ENCODE measurements at places on chromosomes 13 and 19.

DNA sequence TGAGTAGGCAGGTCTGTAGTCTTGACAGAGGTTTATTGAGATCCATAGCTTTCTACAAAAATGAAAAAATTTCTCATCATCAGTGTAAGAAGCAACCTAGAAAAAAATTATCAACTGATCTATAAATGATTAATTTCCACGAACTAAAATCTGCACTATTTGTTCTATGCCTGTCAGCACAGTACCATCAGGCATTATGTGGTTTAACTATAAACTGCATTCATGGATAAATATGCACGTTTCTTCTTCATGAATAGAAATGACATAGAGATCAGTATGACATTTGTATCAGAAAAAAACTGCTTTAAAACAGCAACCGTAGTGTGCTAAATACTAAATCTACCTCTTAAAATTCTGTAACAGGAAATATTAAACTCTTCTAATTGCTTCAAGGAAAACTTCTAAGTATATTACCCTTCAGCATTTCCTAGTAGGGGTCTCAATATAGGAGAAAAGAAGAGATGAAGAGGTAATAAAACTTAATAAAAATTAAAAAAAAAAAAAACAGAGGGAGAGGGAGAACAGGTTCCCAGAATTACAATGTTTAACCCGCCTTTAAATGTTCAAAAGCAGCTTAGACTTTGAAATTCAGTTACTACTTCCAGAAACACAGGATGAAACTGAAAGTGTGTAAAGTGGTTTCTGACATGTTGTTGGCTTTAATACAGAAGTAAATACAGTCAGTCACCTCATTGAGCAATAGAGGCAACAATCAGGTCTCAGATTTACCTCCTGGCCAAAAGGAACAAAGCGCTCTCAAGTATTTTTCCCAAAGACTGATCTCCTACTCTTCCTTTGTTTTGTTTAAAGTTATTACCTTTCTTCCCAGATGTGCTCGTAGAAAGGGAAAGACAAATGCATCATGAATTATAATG lies 144.4 kb downstream of the DIAPH3 start:
- DNase-seq: no peak

GRCh38 chr19:9487016-9487415 lies 11.4 kb downstream of the ZNF560 start:
- no peak for DNase-seq

DNA sequence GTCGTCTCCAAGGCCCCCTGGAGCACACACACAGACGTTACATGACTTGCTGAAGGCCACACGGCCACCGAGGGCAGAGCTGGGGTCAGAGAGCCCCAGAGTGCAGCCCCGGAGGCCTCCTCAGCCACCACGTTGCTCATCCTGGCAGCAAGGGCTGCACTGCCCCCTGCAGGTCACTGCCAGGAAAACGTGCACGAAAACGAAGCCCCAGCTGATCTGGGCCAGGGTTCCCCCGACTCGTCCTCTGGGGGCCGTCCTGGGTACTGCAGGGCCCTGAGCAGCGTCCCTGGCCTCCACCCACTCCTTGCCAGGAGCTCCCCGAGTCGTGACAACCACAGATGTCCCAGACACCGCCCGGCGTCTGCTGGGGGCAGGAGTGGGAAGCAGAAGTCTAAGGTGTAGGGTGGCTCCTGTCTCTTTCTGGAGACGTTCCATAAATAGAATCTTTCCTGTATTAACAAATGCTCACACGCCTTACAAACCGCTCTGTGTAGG lies 3.4 kb downstream of the TPGS1 start:
- DNase-seq: peak; percentile 75

GRCh38 chr13:46571189-46571908 lies 18.4 kb downstream of the LRCH1 start:
- no peak for DNase-seq

DNA sequence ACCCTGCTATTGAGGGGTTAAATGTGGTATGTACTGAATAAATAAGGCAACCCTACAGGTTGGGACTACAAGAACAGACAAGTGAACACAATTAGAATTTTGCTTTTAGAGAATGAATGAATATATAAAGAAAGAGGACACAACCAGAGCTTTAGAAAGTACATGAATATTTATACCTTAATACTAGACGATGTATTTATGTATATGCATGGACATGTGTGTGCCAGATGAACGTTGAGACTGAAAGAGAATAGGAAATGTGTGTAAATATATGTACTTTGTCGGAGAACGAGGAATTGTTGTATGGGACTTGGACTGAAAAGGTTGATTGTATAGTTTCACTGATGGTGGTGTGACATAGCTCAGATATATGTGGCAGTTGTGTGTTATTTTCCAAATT lies 9.3 kb upstream of the COG6 start:
- no peak for DNase-seq

- DNase-seq: no peak
Observed at GRCh38 chr13:32961724-32962123, 54.5 kb upstream of the KL start.

DNA sequence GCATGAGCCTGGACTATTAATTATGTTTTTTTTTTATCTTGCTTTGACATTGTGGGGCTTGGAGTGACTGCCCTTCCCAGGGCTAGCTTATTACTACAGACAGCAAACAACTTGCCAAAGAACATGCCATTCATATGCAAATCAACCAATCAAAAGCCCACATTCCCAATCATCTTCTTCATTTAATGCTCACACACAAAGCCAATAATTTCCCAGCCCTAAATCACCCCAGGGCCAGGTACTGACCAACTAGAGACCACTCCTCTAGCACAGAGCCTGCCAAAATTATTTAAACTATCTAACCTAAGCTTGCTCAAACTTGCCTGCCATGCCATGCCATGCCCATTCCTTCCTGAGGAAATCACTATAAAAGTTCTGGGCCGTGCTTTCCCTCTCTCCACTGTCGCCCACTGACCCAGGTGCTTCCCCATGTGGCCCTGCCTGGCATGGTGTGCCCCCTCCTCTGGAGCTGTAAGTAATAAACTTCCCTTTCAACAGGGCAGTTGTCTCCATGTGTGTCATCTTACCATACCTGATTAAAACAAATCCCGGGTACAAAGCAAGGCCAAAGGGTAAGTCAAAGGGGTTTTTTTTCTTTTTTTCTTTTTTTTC lies 15.7 kb downstream of the PBX4 start:
- DNase-seq: no peak

- DNase-seq: no peak
Observed at GRCh38 chr13:35672611-35673010, 196.1 kb upstream of the MAB21L1 start.

GRCh38 chr19:35491836-35492360 lies 1.6 kb upstream of the KRTDAP start:
- DNase-seq: no peak

Measured in left kidney (tissue), 8 donors.